ENCODE measurements at places on chromosomes 11 and 22. TPM values are rescaled to one million over a fixed set of nuclear protein-coding genes. Genes with fewer than 3 reads are reported as not detected.

TUBA8 gene
- 0.13 TPM for total RNA-seq

PNPLA3 gene
- 0.15 TPM for total RNA-seq

- peak; percentile 14 for DNase-seq
Observed at GRCh38 chr22:40714499-40715337, 35.4 kb downstream of the MCHR1 start.

- no peak for DNase-seq
Observed at GRCh38 chr22:44412136-44412731, 85.8 kb downstream of the RTL6 start.

GRCh38 chr11:6825231-6825744, 20.2 kb upstream of the OR10A5 start:
- DNase-seq: no peak

All from HT-29 (cell line).